IPS DF 19.7 (cell line): ENCODE measurements at places on chromosomes 7 and 10.

GRCh38 chr7:3242398-3242972, 58.6 kb upstream of the SDK1 start:
- no peak for DNase-seq

DNA sequence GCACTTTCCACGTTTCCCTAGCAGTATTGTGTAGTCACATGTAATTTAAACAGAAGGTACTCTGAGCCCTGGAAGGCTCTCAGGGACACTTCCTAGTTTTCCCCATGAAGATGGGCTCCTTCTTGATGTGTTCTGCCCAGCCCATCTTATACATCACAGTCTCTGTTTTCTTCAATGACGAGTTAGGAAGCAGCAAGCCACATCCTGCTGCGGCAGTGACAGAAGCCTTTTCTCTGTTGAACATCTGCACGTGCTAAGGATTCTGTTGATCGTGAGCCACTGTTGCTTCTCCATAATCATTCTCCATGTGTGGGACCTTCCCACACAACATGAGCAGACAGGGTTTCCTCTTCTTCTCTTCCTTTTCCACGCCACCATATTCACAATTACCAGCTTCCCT, 298.0 kb upstream of the IMMP2L start:
- no peak for DNase-seq

GRCh38 chr10:112716076-112716475, 234.0 kb upstream of the TCF7L2 start:
- DNase-seq: no peak

GRCh38 chr10:132140167-132140925, 46.4 kb upstream of the DPYSL4 start:
- DNase-seq: no peak

DNA sequence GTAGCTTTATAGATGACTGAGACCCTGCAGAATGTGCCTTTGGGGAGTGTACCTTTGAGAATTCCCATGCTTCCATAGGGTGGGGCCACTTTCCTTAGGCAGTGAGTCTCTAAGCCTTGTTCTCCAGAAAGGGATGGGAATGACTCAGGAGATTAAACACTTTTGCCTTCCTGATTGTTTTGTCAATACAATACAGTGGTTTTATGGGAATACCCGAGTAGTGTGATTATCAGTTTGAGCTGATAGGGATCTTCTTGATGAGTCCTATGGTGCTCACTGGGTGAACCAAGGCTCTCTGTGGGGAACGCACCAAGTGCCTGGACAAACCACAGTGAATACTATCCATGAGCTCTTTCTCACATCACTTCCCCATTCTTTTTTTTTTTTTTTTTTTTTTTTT, 6.3 kb downstream of the MYOF start:
- DNase-seq: no peak

DNA sequence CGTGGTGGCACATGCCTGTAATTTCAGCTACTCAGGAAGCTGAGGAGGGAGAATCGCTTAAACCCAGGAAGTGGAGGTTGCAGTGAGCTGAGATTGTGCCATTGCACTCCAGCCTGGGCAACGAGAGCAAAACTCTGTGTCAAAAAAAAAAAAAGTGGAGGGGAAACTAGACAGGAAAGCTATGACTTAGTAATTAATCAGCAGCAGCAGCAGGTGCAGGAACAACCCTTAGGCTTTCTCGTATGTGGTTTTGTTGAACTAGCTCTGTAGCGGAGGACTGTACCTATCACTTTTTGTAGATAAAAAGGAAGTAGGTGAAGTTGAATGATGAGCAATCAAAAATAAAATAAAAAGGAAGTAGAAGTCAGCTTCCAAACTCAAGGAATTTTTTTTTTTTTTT, 76.9 kb upstream of the KMT2C start:
- DNase-seq: no peak

GRCh38 chr10:82041018-82041417, 166.0 kb downstream of the NRG3 start:
- DNase-seq: peak; percentile 28

DNA sequence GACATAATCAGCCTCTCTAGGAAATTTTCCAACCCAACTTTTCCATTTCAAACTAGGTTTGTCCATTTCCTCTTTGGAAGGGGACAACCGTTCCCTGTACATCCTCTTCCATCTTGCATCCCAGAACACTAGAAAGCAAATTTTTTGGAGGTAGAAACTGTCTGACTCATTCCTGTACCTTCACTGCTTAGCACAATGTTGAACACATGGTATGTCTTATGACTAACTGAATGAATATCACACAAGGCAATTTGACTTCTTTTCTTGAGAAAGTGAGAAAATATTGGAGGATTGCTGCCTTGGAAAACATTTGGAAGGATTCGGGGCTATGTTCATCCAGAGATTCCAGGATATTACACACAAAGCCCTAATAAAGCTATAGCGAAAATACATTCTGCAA, 289.1 kb downstream of the FGFR2 start:
- no peak for DNase-seq

DNA sequence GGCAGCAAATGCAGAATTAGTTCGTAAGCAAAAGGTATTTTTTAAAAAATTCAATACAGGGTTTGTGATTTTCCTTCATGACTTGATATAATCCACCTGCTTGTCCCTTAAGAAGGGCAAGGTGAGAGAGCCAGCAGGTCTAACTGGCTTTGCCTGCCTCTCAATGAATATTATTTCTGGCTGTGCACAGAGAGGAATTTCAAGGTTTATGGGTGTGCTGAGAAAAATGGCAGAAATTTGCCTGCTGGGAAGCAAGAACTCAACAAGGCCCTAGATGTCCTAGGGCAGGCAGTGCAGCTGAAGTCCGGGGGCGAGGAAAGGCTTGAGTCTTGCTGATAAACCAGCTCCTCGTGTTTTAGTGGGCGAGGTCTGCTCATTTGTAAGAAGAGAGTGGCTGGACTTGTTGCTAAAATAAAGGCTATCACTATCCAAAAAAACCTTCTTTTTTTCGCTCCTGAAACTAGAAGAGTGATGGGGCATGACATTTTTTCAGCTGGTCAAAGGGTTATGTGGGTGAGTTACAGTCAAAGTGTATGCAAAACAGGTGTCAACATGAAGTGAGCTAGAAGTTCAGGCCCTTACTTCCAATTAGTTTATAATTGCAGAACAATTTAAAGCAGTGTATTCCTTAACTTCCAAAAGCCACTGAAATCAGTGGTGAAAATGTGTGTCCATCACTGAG, 385.8 kb upstream of the KLF6 start:
- no peak for DNase-seq

DNA sequence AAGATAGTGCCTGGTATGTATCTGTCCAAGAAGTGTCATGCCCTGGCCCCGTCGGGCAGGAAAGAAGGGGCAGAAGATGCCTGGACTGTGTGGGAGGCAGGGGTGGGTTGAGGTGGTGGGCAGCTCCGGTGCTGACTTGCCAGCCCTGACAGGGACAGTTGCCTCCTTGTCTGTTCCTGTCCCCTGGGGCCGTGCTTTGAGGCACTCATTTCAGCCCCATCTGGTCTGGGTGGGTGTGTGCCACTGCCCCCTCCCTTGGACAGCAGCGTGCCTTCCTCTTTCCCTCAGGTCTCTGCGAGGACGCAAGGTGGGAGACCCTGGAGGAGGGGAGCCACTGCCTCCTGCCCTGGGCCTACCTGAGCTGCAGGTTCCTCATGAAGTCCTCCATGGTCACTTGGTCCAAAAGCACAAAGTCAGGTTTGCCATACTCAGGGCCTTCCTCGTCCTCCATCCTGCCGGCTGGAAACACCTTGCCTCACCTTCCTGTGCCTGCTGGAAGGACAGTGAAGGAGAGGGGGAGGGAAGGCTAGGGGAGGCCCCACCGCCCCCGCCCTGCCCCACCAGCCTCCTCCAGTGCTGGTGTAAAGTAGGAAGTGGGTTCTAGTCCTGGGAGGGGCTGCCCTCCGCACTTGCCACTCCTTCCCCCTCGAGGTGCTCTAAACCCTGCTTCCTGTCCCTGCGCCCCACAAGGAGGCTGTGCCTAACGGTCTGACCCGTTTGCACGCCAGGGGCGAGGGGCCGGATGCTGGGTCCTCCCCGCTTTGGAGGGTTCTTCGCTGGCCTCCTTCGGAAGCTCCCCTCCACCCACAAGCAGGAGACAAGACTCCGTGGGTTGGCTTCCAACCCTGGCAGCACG, at the start of gene MYO1G:
Gene MYO1G (minus strand): TSS at position 505 of the 856 bp plus-strand sequence. CDS start 54 bp downstream, at position 451.
- no peak for DNase-seq

DNA sequence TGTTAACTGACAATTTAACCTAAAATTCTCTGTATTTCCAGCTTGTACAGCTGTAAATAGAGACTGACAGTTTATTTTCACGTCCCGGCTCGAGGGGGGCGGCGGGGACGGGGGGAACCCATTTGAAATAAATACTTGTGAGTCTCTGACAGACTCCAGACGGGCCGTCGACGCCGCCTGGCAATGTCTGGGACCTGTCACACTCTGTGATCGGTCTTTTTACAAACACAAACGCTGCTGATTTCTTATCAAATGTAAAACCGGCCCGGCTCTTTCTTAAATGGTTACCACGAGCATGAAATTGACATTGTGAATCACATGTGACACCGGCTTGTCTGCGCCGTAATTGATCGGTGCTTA, 57.0 kb downstream of the UNCX start:
- no peak for DNase-seq

- no peak for DNase-seq
Measured at GRCh38 chr10:17443707-17444387, 10.5 kb downstream of the ST8SIA6 start.

DNA sequence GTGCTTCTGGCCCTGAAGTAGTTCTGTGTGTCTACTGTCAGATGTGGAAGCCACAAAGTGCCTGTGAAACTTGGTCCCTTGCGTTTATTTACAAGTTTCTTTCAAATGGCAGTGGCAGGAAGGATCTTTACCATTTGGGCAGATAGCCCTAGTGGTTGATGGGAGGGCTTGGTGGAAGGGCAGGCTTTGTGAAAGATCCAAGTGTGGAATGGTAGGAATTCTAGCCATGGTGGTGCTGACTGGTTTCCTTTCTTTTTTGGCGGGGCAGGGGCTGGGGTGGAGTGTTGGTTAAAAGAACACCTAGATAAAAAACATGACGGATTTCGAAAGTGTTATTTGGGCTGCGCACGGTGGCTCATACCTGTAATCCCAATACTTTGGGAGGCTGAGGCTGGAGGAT, 27.0 kb downstream of the AUTS2 start:
- DNase-seq: no peak

DNA sequence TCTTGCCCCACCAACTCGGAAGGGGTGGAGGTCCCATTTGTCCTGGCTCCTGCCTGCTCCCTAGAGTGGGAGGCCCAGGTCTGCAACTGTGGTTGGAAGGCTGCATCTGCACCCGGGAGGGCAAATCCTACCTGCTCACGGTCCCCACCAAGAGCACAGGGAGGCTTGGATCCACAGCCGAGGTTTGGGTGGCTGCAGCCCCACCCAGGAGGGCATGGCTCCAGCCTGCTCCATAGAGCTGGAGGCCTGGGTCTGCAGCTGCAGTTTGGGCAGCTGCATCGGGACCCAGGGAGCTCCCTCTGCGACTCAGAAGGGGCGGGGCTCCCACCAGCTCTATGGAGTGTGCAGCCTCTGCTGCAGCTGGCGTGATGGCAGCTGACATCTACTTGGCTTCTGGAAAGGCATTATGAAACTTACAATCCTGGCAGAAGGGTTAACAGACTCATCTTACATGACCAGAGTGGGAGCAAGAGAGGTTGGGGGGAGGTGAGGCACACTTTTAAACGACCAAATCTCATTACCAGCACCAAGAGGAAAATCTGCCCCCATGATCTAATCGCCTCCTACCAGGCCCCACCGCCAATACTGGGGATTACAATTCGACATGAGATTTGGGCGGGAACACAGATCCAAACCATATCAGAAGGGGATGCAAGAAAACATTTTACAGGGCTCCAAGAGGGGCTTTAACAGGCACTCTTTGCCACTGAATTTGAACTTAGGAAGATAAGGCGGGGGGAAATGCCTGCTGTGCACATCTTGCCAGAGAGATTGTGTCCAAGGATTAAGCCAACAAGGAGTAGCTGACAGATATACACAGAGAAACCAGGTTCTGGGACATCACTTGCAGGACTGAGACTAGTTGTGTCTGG, 8.2 kb upstream of the BLVRA start:
- no peak for DNase-seq
